ENCODE measurements at places on chromosomes 12 and 14.

DNA sequence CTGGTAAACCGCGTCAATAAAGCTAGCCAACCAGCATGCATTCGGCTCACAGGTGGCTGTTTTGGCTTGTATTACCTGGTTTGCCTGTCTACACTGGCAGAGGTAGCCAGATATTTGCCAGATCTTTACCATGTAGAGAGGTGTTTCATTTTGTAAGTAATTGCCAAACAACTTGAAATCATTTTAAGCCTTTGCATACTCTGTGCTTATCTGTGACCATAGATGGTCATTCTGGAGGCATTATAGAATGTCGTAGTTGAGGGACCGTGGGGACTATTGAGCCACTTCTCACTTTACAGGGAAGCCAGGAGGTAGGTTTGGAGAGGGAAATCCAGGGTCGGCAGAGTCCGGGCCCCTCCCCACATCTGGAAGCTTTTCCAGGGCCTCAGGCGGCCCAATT, 5.9 kb downstream of the ADGRD1 start:
- DNase-seq: no peak

GRCh38 chr14:36066636-36067035, 109.9 kb downstream of the PTCSC3 start:
- DNase-seq: no peak

- DNase-seq: no peak
Observed at GRCh38 chr12:42590330-42590934, 886 bp upstream of the PRICKLE1 start.

GRCh38 chr14:102870994-102871831, 51.2 kb upstream of the AMN start:
- no peak for DNase-seq

DNA sequence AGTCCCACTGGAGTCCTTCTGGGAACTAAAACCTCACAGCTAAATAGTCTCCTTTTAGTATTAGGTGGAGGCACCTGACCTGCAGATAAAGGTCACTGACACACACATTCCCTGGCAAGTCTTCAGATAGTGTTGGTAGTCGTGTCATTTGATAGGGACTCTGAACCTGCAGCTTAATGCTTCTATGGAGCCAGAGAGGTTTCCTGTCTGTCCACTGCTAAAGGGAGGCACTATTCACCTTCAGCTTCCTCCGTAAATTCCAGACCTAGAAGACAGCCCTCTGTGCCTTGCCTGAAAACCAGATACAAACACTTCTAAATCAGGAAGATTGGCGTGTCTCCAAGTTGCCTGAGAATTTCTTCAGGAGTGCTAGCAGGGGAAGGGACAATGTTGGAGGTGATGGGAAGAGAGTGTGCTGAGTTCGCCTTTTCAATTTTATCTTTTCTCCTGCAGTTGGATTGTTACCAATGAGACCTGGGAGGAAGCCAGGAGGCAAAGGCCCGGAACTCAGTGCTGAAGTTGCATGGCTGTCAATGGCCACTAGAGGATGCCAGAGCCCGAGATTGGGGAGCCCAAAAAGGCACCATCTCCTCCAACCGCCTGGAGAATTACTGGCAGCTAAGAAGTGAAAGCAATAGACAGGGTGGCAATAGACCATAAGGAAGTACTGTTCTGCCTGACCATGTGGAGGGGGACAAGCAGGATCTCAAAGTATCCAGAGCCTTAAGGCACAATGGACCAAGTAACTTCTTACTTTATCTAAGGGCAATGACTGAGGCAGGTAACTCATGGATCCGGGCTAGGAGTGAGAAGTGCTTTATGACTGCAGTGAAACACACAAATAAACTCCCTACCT, 81.6 kb upstream of the SCAF11 start:
- DNase-seq: peak; percentile 51

- DNase-seq: no peak
Observed at GRCh38 chr14:22664261-22664660, 20.1 kb upstream of the OR6J1 start.

GRCh38 chr14:102795060-102795925, 18.0 kb downstream of the TRAF3 start:
- no peak for DNase-seq

DNA sequence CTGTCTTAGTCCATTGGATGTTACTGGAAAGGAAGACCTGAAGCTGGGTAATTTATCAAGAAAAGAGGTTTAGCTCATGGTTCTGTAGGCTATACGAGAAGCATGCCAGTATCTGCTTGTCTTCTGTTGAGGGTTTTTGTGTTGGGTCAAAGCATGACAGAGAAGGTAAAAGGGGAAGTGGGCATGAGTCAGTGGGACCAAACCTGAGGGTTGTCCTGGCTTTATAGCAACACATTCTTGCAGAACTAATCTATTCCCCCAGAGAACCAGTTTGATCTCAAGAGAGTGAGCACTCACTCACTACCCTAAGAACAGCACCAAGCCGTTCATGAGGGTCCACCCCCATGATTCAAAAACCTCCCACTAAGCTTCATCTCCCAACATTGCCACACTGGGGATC, 19.0 kb upstream of the KRAS start:
- DNase-seq: no peak

GRCh38 chr12:46491548-46491947, 119.0 kb upstream of the SLC38A2 start:
- DNase-seq: no peak

DNA sequence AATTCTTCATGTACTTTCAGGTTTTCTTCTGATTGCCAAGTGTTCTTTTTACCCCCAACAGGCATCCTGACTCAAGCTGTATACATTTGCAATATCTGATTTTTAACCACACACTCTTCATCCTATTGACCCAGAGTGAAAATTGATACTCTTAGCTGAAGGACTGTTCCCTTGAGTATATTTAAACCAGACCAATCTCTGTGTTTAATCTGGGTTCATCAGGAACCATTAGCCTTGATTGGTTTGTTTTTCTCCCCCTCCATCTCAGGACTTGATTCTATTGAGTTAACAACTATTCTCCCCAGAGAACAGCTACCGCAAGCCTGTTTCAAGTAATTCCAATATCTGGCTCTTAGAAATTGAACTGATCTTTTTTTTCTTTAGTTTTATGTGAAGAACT, 222.3 kb upstream of the NOVA1 start:
- no peak for DNase-seq

- DNase-seq: peak; percentile 31
Observed at GRCh38 chr12:13124656-13125505, 21.4 kb upstream of the GSG1 start.

GRCh38 chr12:4595881-4596280, 33.9 kb downstream of the DYRK4 start:
- DNase-seq: no peak

DNA sequence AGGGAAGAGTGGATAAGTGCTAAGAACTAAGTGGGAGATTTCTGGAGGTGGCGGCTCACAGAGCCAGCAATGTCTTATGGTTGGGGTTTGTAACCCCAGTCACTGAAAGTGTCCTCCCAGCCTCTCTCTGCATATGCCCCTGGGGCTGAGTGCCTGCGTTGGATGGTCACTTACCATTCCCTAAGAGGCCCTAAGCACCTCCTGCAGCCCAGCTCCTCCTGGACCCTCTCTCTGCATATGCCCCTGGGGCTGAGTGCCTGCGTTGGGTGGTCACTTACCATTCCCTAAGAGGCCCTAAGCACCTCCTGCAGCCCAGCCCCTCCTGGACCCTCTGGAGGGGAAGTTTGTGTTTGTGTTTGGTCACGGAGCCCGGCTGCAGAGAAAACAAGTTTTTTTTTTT, 425.8 kb downstream of the TMEM121 start:
- DNase-seq: no peak

DNA sequence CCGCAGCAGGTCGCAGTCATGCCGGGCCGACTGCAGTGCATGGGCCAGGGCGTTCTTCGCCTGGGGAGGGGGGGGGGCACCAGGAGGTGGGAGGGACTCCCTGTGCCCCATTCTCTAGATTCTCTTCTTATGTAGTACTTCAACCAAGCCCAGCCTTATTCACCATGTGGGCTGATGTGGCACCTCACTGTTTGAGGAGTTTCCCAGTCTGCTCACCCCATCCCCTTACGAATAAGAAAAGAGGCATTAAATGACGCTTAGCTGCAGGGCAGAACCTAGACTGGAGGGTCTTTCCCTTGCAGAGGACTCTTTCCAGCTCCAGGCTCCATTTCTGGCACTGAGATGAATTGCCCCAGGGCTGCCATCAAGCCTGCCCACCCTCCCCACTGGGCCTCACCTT, 12.2 kb downstream of the CMTM5 start:
- no peak for DNase-seq

- DNase-seq: no peak
Observed at GRCh38 chr14:55715889-55716288, 135.9 kb downstream of the KTN1 start.

GRCh38 chr12:26789731-26790644, 43.0 kb downstream of the ITPR2 start:
- peak; percentile 48 for DNase-seq

- no peak for DNase-seq
Observed at GRCh38 chr12:115473257-115473956, 789.4 kb upstream of the TBX3 start.

DNA sequence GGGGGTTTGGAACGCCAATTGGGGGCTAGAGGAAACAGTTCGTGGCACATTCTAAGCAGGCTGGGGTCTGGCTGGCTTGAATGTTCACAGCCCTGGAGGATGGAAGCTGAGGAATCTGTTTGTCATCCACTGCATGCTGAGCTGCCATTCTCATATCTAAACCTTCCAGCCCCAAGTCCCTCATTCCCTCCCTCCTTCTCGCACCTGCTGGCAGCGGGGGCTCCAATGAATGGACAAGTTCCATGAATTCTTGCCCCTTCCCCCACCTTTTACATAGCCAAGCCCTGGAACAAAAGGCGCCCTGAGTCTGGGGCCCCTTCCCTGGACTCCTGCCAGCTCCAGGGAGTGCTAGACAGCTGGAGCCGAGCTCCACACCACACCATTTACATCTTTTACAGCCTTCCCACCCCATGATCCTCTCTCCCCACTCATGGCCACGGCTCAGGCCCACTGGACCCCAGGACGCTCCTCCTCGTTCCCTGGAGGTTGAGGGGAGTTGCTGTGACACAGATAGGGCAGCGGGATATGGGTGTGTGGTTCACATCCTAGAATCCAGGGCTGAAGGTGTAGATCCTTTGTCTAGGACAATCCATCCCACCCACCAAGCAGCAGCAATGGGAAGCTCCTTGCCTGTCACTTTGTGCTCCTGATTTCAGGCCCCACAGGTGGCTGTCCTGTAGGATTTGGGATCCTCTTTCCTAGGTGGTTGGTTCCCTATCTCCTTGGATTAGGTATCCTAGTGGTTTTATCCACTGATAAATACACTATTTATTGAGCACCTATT, 21.7 kb upstream of the VRTN start:
- no peak for DNase-seq

- DNase-seq: no peak
Observed at GRCh38 chr14:93232159-93232558, 25.1 kb downstream of the UBR7 start.

GRCh38 chr14:44657696-44658388, 150.8 kb upstream of the FSCB start:
- peak; percentile 34 for DNase-seq

DNA sequence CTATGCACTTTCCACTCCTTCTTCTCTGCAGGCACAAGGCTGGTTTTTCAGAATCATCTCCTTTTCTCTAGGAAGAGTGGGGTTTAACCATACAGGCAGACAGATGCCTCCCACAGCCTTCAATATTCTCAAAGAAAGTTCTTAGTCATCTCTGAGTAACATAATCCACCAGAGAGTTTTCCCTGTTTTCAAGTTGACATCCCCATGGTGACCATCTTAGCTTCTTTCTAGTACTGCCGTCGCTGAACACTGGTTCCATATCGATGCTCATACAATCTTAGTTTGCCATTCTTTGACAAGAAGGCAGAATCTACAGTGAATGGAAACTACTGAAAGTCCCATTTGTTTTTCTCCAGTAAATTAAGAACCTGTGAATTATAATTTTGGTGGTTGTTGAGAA, 28.6 kb downstream of the TPH2 start:
- no peak for DNase-seq

DNA sequence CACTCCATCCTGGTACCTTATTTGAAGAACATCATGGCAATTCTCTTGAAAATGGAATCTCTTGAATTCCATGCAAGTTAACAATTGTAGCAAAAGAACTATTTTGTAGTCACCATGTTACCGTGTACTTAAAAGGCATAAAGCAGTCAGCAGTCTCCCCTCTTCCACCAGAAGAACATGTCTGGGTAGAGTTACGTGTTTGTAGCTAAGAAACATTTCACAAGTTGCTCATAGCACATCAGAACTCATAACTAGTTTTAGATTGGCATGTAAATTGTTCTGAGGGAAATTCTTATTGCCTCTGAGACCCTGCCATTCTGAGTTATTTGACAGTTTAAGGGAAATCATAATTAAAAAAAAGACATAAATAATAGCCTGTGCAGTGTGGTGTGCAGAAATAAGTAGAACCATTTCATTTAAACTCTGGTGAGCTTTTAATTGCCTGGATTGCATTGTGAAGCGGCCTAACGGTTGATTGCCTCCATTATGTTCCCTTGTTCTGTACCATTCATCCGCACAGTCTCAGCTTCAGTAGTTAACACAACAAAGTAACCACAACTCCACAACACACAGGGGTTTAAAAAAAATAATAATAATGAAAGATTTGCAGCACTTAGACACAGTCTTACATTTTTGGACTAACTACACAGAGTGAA, 2.6 kb downstream of the LMO3 start:
- no peak for DNase-seq

- no peak for DNase-seq
Observed at GRCh38 chr12:26435069-26435404, 239.7 kb downstream of the SSPN start.

- DNase-seq: no peak
Observed at GRCh38 chr12:52964556-52965336, 15.8 kb downstream of the KRT18 start.

DNA sequence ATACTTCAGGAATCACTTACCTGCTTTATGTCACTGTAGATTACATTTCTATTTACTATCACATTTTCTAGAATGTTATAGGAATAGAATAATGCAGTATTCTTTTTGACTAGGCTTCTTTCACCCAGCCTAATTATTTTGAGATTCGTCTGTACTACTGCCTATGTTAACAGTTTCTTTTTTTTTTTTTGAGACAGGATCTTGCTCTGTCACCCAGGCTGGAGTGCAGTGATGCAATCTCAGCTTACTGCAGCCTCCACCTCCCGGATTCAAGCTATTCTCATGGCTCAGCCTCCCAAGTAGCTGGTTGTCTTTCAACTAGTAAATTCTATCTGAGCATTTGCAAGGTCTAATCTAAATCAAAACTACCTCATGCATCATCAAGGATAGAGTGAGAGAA, 6.4 kb downstream of the OR6C6 start:
- DNase-seq: no peak

DNA sequence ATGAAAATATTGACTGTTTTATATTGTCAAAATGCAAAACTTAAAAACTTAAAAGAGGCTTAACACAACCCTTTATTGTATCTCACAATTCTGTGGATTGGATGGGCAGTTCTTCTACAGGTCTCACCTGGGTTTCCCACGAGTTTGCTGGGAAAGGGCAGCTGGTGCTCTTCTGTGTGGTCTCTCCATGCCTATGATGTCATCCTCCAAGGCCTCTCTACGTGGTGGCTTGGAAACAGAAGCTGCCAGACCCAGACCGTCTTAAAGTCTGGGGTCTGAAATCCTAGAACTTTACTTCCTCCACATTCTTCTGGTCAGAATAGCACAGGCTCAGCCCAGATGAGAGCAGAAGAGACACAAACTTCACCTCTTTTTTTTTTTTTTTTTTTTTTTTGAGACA, 36.5 kb upstream of the KICS2 start:
- no peak for DNase-seq

GRCh38 chr12:94566345-94566744, 84.0 kb downstream of the TMCC3 start:
- DNase-seq: no peak

GRCh38 chr12:109606320-109607028, 32.9 kb downstream of the MVK start:
- DNase-seq: no peak

- DNase-seq: no peak
Observed at GRCh38 chr14:69963966-69964365, 84.8 kb downstream of the SMOC1 start.
